ENCODE measurements at places on chromosomes 5 and 9. TPM values are rescaled to one million over a fixed set of nuclear protein-coding genes. Genes with fewer than 3 reads are reported as not detected.

Gene CBY3
- total RNA-seq, result 0.59 TPM

GRCh38 chr5:179762079-179762780, 29.6 kb downstream of the MAML1 start:
- peak; percentile 66 for DNase-seq

GRCh38 chr9:92954049-92954861, 6.9 kb downstream of the FGD3 start:
- DNase-seq, result peak; percentile 94

GRCh38 chr5:76788362-76788761, 30.5 kb upstream of the F2RL1 start:
- no peak for DNase-seq

- DNase-seq, result no peak
These were observed 37.0 kb downstream of the DMAC1 start for GRCh38 chr9:7762600-7762999.

DNA sequence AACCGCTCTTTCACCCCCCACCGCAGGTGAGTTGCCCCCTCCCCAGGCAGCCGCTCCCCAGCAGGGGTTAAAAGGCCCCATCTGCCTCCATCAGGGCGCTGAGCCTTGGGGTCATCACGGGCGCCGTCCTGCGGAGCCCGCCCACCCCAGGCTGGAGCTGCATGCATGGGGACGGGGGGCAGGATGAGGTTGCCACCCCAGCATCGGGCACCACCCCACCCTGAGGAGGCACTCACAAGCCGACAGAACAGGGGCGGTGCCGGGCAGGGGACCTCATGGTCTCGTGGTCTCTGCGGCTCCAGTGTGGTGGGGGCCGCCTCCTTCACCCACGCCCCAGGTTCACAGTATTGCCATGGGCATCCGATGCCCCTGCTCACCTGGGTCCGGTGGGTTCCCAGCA, 16.5 kb downstream of the PTGES start:
- DNase-seq, result no peak
